Smooth muscle cell of the coronary artery (primary cell): ENCODE measurements at places on chromosomes 4 and X. TPM values are rescaled to one million over a fixed set of nuclear protein-coding genes. Genes with fewer than 3 reads are reported as not detected.

Gene ERCC6L
- 0.83 TPM in 1 of 2 replicates, not detected in the other for total RNA-seq

Gene CTAG1A
- not detected in 2 replicates for total RNA-seq

Gene PNMA3
- total RNA-seq, result 0.70 TPM in 1 of 2 replicates, not detected in the other

Gene CFAP47
- total RNA-seq, result not detected in 2 replicates

Gene ANTXR2
- 85.3 and 133 TPM in 2 replicates for total RNA-seq

Gene SPANXC
- total RNA-seq, result not detected in 2 replicates

Gene MAGEA12
- total RNA-seq, result 0.08 TPM in 1 of 2 replicates, not detected in the other

Gene RTL3
- total RNA-seq, result 0.12 TPM in 1 of 2 replicates, not detected in the other

Gene CSAG2
- not detected in 2 replicates for total RNA-seq
